ENCODE measurements at places on chromosomes 6 and 20.
A peak's percentile ranks its signal among the peaks of the same experiment; 100 is the strongest.

DNA sequence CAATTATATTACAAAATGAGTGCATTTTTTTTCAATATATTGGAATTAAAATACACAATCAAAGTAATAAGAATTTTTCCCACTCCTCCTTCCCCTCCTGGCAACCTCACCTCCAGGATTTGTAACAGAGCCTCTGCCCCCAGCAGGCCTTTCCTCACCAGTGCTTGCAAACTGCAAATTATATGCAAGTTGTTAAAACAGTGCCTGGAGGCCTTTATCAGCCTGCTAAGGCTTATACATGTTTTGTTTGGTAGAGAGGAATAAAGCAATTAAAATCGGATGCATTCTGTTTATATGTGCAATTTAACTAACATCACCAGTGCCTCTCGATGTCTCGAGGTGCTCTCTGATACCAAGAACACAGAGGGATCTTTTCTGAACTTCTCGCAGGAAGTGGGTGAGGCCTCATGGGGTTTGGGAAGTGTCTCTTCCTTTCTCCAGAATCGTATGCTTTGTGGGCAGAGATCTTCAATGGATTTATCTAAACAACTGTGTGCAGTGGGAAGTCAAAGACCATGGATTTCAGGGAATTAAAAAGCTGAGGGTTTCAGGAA lies 186.8 kb downstream of the CDH26 start:
- no peak for DNase-seq

DNA sequence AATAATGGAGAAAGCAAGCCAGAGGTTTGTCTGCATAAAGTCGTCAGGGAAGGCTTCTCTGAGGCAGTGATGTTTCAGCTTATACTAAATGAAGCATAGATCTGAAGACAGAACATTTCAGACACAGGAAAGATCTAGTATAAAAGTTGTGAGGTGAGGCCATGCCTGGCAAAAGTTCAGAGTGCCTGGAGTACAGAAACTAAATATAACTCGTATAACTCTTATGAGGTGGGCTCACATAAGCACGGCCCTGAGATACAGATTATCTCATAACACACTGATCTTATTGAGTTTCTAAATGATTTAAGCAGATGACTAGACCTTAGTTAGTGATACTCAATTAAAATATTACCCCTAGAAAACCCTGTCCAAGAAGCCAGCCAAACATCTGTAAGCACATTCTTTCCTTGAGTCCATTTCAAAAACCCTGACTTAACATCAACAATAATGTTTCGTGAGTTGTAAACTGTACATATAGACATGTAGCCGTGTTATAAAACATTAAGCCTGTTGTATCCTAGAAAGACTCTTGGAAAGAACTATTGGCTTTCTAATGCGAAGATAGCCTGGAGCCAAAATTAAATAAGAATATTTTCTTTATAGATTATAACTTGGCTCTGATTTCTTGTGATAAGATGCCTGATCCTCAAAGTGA lies 667.6 kb downstream of the TENT5A start:
- no peak for DNase-seq

DNA sequence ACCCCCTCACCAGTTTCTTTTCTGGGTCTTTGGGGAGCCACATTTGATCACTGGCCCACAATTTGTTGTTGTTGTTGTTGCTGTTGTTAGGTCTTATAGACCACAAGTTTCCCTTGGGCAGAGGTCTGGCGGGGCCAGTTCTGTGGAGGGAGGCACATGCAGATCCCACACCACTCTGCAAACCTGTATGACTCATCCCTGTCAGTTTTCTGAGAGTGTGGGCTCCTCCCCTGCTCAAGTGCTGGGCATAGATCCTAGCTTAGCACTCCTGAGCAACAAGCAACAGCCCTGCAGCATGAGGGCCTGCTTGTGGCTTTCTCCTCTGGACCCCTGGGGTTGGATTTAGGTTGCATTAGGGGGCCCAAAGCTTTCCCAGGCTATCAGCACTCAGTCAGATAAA lies 411.1 kb upstream of the HTR1E start:
- no peak for DNase-seq

GRCh38 chr6:398558-399078 lies 7.1 kb downstream of the IRF4 start:
- DNase-seq: no peak

DNA sequence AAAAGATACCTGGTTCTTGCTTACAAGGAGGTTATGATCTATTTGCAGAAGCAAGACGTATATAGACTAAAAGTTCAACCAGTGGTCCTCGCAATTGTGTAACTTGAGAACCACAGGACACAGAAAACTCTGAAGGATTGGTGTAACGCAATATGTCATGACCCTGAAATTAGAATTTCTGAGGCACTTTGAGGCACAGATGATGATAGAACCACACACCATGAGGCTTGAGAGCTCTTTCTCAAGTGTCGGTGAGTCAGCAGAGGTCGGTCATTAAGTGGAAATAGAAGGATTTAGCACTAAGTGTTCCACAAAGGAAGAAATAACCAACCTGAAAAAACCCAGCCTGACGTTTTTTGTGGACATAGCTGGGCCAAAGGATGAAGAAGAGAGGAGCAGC lies 15.3 kb upstream of the CCN2 start:
- DNase-seq: peak; percentile 15

- DNase-seq: peak; percentile 76
Observed at GRCh38 chr6:144346719-144347447, 61.7 kb downstream of the UTRN start.

GRCh38 chr6:35341557-35341956 lies 801 bp upstream of the PPARD start:
- peak; percentile 57 for DNase-seq

DNA sequence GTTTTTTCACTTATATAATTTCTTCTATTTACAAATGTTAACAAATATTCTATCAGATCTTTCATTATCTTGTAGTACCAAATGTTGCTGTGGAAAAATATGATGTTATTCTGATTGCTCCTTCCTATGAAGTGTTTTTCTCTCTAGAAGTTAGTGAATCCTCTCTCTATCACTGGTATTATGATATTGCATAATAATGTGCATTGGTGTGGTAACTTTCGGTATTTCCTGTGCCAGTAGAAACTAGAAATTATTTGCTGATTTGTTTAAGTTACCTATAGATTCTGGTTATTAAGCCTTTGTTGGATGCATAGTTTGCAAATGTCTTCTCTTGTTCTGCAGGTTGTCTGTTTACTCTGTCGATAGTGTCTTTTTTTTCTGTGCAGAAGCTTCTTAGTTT lies 342.5 kb downstream of the CENPW start:
- no peak for DNase-seq

DNA sequence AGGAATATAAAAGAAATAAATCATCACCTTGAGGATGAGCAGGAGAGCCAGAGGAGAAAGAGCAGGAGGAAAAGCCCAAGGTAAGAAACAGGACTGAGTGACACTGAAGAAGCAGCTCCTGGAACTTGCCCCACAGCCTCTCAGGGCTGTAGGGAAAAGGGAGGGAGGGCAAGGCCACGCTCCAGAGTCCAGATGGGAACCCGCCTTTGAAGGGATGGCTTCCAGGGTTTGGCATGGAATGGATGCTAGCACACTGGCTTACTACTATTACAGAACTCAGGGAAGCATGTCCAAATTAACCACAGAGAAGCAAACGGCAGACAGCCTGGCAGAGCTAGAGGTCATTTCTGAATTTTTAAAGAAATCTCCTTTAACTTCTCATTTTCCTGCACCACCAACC lies 26.8 kb downstream of the RALGAPA2 start:
- peak; percentile 35 for DNase-seq

DNA sequence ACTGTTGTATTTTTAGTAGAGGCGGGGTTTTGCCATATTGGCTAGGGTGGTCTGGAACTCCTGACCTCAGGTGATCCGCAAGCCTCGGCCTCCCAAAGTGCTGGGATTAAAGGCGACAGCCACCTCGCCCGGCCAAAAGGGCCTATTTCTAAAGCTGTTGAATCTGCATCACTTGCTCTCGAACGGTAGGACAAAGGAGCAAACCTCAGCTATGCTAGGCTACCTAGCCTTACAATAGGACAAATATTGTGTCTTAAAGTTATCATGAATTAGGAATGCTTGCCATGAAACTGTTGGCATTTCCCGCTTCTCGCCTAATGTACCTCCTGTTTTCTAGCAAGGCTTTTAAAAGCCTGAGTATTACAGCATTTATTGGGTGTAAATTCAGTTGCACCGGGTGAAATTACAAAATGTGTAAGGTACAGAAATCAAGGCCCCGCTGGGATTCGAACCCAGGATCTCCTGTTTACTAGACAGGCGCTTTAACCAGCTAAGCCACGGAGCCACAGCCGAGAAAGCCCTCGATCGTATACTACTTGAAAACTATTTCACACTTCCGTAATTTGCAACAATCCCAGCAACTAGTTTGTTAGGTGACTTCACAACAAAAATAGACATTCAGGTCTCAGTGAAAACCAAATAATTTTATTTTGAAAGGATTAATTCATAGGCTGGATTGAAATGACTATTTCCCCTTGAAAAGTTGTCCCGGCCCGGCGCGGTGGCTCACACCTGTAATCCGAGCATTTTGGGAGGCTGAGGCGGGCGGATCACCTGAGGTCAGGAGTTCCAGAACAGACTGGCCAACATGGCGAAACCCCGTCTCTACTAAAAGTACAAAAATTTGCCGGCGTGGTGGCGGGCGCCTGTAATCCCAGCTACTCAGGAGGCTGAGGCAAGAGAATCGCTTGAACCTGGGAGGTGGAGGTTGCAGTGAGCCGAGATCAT lies 211.6 kb upstream of the ZNF184 start:
- DNase-seq: peak; percentile 97

- DNase-seq: peak; percentile 23
Observed at GRCh38 chr20:7627734-7628663, 312.3 kb downstream of the HAO1 start.

DNA sequence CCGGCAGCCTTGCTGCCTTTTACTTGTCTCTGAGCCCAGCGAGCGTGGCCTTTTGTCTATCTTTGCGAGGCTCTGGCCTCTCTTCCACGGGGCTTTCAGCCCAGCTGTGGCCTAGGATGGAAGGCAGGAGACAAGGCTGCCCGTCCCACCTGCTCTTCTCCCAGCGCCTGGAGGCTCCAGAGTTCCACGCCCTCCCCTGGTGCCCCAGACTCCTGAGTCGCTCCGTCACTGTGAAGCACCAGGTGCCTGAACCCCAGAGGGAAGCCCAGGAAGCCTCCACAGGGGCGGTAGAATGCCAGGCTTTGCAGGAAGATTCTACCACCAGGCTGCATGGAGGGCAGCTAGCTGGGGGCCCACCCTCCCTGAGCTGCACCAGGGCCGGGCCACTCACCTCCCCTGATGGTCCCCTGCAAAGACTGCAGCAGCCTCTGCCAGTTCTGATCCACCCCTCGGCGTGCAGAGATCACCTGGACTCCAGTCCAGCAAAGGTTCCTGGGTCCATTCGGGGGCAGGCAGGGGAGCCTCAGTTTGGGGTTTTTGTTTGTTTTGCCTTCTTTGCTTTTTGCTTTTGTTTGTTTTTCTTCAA lies 384.6 kb downstream of the CDH4 start:
- no peak for DNase-seq

DNA sequence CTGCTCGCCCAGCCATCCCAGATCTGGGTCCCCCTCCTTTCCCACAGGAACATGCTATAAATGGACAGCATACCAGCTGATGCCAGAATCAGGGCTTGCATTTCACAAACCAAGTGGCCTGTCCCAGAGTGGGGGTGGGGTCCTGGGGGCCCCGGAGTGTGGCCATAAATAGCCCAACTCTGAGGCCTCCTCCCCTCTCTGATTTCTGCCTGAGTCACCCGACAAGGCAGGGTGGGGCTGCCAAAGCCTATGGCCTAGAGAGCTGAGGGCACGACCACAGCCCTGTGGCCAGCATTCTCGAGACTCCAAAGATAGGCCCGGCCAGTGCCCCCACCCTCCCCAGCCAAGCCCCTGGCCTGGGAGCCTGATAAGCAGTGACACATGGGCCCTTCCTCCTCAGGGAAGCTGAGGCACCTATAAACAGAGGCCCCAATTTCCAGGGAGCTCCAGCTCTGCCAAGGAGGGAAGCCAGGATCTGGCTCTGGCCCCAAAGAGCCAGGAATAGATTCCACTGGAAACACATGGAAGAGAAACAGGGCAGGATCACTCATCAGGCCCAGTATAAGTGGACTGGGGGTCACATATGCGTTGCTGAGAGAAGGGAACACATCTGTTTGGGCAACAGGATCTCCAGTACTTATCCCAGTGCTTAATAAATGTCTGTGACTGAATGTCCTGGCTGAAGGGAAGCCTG lies 20.3 kb downstream of the SNTA1 start:
- DNase-seq: peak; percentile 48

DNA sequence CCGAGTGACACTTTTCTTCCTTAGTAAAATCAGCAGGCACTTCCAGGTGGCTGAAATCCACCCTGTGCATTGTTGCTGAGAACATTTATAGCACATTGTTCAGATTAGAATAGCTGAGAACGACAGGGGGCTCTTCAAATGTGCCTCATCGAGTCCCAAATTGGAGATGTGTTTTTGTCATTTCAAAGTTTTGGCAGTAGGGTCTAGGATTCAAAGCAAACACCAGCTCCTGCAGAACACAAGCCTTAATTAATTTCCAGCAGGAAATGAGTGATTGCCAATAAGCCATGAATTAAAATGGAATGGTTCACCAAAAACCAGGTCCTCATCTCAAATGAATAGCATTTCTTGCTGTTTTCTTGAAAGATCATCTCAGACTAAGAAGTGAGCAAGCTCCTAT lies 171.6 kb downstream of the PLCB1 start:
- DNase-seq: no peak

DNA sequence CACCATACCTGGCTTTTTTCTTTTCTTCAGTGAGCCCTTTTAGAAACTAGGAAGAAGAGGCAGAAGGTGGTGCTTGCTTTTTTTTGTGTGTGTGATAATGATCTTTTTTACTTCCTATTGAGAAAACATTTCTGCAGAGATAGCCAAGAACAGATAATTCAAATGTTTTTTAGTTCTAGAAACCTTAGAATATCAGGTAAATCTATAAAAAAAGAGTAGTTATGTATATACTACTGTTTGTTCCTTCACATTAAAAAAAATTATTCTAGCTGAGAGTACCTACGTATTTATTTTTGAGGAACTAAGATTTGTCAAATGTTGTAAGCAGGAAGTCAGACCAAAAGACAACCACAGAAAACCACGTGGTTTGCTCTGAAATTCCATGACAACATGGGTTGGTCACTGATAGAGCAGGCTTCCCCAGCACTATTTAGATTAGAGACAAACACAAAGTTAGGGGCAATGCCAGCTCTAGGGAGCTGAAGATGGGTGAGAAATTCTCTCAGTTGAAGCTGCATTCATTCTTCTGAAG lies 12.8 kb downstream of the STK4 start:
- peak; percentile 9 for DNase-seq

DNA sequence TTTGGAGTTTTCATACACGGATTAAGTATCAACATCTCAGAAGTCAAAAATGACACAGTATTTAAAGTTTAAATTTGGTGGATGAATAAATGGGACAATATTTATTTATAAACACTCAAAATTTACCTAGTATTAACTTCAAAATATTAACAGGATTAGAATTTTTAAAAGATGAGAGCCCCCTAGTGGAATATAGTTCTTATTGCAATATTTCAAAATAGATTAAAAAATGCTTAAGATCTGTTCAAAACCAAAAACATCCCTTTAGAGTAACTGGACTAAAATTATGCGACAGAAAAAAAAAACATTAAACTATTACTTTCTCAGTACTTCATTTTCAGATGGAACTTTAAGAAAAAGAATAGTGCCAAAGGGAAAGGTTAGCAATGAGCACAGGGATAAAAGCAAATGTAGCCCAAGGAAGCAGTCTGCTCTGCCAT lies 56.6 kb downstream of the SNX14 start:
- DNase-seq: peak; percentile 17

Data from kidney tubule cell (primary cell).